Glomerular endothelial cell (primary cell): ENCODE measurements at places on chromosomes 16 and 17. TPM values are rescaled to one million over a fixed set of nuclear protein-coding genes. Genes with fewer than 3 reads are reported as not detected.

Gene KRT33A
- not detected in 2 replicates for total RNA-seq

Gene CEMP1
- total RNA-seq = not detected in 2 replicates

Gene BFAR
- total RNA-seq = 84.2 and 129 TPM in 2 replicates

Gene CLEC16A
- total RNA-seq = 21.0 and 32.4 TPM in 2 replicates

Gene TP53TG3
- total RNA-seq = not detected in 2 replicates

Gene C1QTNF8
- total RNA-seq = not detected in 2 replicates

Gene KRTAP9-2
- total RNA-seq = not detected in 2 replicates

Gene LLGL2
- 3.4 and 8.5 TPM in 2 replicates for total RNA-seq

Gene DPEP2
- 0.23 TPM in 1 of 2 replicates, not detected in the other for total RNA-seq

Gene KIF19
- 17.2 and 21.4 TPM in 2 replicates for total RNA-seq

Gene SPATA22
- total RNA-seq = not detected in 2 replicates

Gene C16orf92
- total RNA-seq = not detected in 2 replicates

Gene TNFRSF17
- total RNA-seq = not detected in 2 replicates

Gene P2RX5
- 1.2 and 2.9 TPM in 2 replicates for total RNA-seq

Gene RAD51C
- total RNA-seq = 22.2 and 34.7 TPM in 2 replicates

Gene SCGB1C2
- total RNA-seq = not detected in 2 replicates

Gene HOXB3
- 17.7 and 48.0 TPM in 2 replicates for total RNA-seq

Gene SBK1
- total RNA-seq = 0.23 and 0.53 TPM in 2 replicates

Gene IGF2BP1
- 15.6 and 21.9 TPM in 2 replicates for total RNA-seq

Gene NPIPB13
- 0.47 and 1.5 TPM in 2 replicates for total RNA-seq

Gene ACSM5
- 0.24 TPM in 1 of 2 replicates, not detected in the other for total RNA-seq

Gene WNT3
- 0.29 and 0.47 TPM in 2 replicates for total RNA-seq

Gene SEZ6
- total RNA-seq = not detected in 2 replicates

Gene ARMC5
- 20.1 and 21.4 TPM in 2 replicates for total RNA-seq

Gene ARHGAP44
- total RNA-seq = 0.97 and 1.4 TPM in 2 replicates

Gene SNX20
- 0.73 TPM in 1 of 2 replicates, not detected in the other for total RNA-seq

Gene PRSS33
- not detected in 2 replicates for total RNA-seq

Gene ANKS4B
- total RNA-seq = not detected in 2 replicates

Gene ADAD2
- total RNA-seq = 0.06 TPM in 1 of 2 replicates, not detected in the other

Gene ZNF597
- 1.7 and 2.1 TPM in 2 replicates for total RNA-seq

Gene GCGR
- not detected in 2 replicates for total RNA-seq

Gene KLHL36
- 47.5 and 51.6 TPM in 2 replicates for total RNA-seq

Gene TMUB2
- 31.9 and 35.5 TPM in 2 replicates for total RNA-seq

Gene RNF222
- total RNA-seq = not detected in 2 replicates

Gene CLEC3A
- total RNA-seq = not detected in 2 replicates

Gene SLC13A2
- total RNA-seq = not detected in 2 replicates

Gene JUP
- 535 and 764 TPM in 2 replicates for total RNA-seq

Gene CCL7
- 3.5 TPM in 1 of 2 replicates, not detected in the other for total RNA-seq
